ENCODE measurements at places on chromosomes 1 and 21. TPM values are rescaled to one million over a fixed set of nuclear protein-coding genes. Genes with fewer than 3 reads are reported as not detected.
A peak's percentile ranks its signal among the peaks of the same experiment; 100 is the strongest.

DNA sequence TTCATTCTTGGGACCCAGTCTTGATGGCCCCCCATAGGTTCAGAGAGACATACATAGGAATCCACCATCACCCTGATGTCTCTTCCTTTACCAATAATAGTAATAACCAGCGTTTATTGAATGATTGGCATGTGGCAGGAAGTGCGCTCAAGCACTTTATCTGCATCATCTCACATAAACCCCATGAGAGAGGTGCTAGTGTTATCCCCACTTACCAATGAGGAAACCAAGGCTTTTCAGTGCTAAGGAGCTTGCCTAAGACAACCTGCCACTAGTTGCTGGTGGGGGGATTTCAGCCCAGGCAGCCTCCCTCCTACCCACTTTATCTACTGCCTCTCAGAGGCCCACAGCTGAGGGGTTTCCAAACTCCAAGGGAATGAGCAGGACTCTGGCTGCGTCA lies 7.7 kb downstream of the LGR6 start:
- no peak overlapping the region for H3K4me3 ChIP-seq
- H3K4me1 ChIP-seq, result peaks cover 90% of the 10 kb centered on the region
- H3K36me3 ChIP-seq, result no peaks in the 10 kb centered on the region
- H3K27ac ChIP-seq, result peak overlapping the region; percentile 79
- no peaks in the 10 kb centered on the region for H3K27me3 ChIP-seq
- DNase-seq, result peak; percentile 64

DNA sequence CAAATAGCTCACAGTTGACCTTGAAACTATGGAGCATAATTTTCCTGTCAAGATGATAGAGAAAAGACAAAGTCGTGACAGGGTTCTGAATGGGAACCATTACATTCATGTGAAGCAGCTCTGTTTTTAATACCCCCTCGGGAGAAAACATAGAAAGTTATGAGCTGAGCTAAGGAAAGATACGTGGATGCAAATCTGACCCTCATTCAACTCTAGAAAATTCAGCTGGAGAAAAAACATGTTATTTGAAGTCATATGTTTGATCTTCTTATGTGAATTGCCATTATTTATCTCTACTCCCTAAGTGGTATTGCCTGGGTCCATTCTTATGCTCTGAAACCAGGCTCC lies 48.0 kb upstream of the LRRC52 start:
- no peak for DNase-seq
- H3K27me3 ChIP-seq, result no peaks in the 10 kb centered on the region
- no peak overlapping the region for H3K27ac ChIP-seq
- H3K4me3 ChIP-seq, result no peak overlapping the region
- H3K4me1 ChIP-seq, result no peaks in the 10 kb centered on the region

DNA sequence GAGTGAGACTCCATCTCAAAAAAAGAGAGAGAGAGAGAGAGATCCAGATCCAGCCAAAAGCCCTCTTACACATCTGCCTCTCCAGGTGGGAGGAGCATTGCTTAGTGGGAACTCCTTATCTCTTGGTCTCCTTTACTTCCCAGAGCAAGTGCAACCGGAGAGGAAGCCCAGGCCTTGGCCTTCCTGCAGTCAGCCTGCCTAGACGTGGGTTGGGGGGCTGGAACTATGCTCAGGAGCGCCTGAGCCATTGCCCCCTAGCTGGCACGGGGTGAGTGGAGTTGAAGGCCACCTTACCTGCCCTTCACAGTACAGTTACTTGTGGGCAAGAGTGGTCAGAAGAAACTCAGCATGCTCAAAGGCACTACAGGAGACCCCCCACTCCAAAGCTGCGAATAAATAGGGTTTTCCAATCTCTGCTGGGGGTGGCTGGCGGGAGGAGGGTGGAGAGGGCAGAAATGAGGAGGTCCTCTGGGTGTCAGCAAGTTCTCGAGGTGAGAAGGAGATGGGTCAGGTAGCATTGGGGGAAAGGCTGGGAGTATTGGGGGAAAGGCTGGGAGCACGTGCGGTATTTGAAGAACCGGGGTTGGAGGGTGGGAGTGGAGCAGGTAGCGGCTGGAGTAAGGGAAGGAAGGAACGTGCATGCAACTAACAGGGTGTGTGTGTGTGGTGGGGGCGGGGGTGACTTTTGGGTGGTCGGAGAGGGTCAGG lies 4.7 kb upstream of the DMBX1 start:
- H3K27me3 ChIP-seq, result peaks cover 27% of the 10 kb centered on the region
- H3K36me3 ChIP-seq, result no peaks in the 10 kb centered on the region
- no peak overlapping the region for H3K27ac ChIP-seq
- peaks cover 7% of the 10 kb centered on the region for H3K4me1 ChIP-seq
- H3K4me3 ChIP-seq, result no peak overlapping the region

DNA sequence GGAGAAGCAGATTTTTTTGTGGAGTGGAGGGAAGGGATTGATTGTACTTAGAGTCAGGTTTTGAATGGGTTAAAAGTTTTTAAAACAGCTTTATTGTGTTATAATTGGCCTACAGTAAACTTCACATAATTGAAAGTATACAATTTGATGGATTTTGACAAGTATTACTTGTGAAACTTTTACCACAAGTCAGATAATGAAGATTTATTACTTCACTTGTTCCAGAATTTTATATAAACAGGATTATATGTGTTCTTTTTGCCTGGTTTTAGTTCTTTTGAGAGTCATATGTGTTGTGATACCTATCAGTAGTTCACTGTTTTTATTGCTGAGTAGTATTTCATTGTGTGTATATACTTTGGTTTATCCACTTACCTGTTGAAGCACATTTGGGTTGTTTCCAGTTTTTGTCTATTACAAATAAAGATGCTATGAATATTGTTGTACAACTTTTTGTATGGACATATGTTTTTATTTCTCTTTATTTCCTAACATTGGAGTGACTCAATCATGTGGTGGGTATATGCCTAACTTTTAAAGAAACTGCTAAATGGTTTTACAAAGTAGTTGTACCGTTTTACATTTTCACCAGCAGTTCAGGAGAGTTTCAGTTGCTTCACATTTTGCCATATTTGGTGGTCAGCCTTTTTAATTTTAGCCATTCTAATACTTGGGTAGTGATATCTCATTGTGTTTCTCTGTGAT lies 71.0 kb downstream of the DYRK1A start:
- no peak for DNase-seq
- no peaks in the 10 kb centered on the region for H3K27me3 ChIP-seq
- no peaks in the 10 kb centered on the region for H3K36me3 ChIP-seq

Gene SELP
- 1.5 TPM for total RNA-seq

Data from natural killer cell (primary cell).